ENCODE measurements at places on chromosomes 7 and 10.

GRCh38 chr7:101879565-101879964 lies 62.1 kb downstream of the CUX1 start:
- DNase-seq: no peak

DNA sequence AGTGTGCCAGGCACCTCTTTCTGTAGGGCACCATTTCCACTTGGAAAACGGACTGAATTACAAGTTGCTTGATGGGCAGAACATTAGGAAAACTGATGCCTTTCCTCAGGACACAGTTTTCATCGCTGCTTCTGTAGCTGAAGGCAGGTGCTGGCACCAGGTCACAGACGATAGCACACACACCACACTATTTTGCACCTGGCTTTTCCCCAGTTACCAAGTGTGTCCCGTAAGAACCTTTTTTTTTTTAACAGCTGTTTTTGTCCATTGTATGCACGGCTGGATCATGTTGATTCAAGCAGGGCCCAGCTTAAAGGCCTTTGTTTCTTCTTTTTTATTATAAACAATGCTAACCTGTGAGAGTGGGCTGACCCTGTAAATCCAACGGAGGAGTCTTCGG lies 1.3 kb upstream of the GET4 start:
- DNase-seq: no peak

- DNase-seq: no peak
Observed at GRCh38 chr7:34362621-34363020, 295.4 kb upstream of the NPSR1 start.

DNA sequence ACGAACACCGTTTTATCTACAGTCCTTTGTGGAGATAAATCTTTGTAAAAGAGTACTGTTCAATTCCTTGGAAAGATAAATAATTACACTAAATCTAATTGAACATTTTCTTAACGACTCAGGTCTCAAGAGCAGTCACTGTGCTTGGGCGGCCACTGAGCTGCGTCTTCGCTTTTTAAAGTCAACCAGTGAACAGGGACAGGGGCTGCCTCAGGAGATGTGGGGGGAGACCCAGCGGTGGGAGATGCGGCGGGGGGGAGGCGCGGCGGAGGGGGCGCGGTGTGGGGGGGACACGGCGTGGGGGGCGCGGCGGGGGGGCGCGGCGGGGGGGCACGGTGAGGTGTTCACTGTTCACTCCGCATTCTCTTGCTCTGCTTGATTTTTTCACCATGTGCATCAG lies 39.8 kb downstream of the CAMK2B start:
- no peak for DNase-seq

- no peak for DNase-seq
Observed at GRCh38 chr7:106281585-106282318, 3.0 kb downstream of the NAMPT start.

DNA sequence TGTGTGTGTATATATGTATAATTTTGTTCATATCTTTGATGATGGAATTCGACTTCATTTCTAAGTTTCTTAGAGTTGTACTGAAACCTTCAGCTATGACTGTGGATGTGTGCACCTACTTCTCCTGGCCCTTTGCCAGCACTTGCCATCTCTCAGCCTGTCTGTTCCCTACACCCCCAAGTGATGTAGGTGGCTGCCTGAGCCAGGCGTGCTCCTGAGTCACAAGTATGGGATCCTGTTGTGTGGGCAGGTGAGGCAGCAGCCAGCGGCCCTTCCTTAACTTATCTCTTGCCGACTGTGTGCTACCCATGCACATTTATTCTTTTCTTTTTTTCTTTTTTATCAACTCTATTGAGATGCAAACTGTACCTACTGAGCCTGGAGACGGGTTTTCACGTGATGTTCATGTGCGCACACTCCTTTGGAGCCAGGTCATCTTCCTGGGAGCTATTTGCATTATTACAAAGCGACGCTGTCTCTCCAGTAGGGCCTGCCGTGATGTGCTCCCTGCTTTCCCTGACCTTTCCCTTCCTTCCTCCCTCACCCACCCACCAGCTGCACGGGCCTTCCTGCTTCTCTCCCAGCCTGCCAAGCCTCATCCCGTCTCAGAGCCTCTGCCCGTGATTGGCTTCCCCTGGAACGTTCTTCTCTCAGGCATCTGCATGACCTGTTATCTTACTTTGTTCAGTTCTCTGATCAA lies 31.3 kb upstream of the GALNT11 start:
- no peak for DNase-seq

DNA sequence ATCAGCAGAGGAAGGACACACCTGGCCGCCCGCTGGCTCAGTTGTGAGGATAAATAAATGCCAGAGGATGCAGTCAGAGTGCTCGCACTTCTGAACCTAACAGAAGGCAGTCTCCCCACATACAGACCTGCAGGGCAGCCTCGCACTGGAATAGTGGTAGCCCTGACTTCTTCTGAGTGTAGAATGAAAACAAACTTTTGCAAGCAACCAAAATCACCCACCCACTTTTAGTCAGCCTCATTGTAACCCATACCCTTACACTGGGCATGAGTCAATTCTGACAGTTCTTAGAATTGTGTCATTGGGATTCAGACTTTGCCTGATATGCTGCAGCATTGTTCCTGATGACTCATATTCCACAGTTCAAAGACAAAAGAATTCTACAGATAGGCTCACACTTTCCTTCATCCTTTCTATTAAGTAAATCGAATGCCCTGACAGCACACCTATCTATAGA lies 167.0 kb upstream of the CDK1 start:
- DNase-seq: peak; percentile 43

DNA sequence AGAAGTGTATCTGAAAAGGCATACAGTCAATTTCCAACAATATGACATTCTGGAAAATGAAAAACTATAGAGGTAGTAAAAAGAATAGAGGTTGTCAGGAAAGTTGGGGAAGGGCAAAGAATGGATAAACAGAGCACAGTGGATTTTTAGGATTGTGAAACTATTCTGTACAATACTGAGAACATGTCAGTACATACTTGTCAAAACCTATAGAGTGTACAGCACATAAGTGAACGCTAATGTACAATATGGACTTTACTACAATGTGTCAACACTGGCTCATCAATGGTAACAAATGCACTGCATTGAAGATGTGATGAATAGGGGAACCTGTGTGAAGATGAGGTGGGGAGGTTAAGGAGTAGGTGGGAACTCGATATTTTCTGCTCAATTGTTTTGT lies 483.0 kb upstream of the PFKP start:
- DNase-seq: no peak

- no peak for DNase-seq
Observed at GRCh38 chr7:41540601-41541000, 162.3 kb downstream of the INHBA start.

GRCh38 chr7:70714506-70715038 lies 417.4 kb upstream of the GALNT17 start:
- no peak for DNase-seq

GRCh38 chr10:103044942-103045489 lies 126.9 kb downstream of the CNNM2 start:
- no peak for DNase-seq

GRCh38 chr10:69898524-69898923 lies 96.8 kb downstream of the COL13A1 start:
- DNase-seq: no peak

- peak; percentile 9 for DNase-seq
Observed at GRCh38 chr10:17454161-17455014, at the start of gene ST8SIA6. Gene ST8SIA6 (minus strand): TSS chr10:17454595. CDS start chr10:17454255, 340 bp downstream.

DNA sequence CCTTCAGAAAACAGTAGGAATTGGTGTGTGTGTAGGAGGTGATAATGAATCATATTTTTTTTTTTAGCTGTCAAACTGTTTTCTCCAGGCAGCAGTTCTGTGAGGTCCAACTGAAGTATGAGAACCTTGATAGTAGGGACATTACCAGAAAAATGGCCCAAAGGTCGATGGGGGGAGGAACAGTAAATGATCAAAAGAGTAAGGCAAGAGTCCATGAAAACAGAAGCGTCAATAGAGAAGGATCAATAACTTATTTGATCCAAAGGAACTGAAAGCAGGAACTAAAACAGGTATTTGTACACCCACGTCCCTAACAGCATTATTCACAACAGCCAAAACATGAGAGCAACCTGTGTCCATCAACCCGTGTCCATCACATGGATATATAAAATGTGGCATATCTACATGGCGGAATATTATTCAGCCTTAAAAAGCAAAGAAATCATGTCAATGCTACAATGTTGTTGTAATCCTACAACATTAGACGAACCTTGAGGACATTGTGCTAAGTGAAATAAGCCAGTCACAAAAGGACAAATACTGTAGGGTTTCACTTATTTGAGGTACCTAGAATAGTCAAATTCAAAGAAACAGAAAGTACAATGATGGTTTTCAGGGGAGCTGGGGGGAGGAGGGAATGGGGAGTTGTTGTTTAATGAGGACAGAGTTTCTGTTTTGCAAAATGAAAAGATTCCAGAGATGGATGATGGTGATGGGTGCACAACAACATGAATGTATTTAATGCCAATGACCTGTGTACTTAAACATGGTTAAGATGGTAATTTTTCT lies 214.0 kb upstream of the KLF14 start:
- no peak for DNase-seq

Data from HCEC 1CT (cell line).